ENCODE measurements at places on chromosomes 12 and 14.

- no peak for DNase-seq
Observed at GRCh38 chr14:29278301-29279263, 512.0 kb downstream of the FOXG1 start.

DNA sequence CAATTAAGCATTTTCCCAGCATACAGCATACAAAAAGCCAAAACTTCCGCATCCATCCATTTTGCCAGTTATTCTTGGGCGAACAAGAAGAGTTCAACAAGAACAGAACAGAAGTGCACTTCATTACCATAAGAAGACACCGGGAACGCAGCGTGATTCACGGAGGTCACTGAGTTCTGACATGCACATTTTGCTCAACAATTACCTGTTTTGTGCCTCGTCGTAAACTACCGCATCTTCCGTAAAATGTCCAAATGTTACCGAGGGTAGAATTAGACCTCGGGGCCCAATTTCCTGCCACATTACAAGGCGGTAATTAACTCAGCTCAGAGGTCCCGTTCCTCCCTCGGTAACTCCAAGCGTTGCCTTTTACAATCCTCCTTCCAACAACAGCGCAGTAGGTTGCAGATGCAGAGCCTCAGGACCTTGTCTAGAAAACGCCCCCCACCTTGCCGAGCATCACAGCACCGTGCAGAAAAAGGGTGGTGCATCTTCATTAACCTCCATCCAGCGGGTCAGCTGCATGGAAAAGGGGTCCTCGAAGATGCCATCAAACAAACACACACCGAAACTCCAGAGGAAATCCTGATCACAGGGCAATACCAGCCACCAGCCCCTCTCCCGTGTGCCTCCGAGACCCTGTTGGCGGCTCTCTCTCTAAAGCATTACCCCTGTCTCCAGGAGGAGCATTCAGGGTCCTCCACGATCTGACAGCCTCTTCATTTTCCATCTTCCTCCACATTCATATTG, 125.2 kb downstream of the BCL11B start:
- DNase-seq = no peak

DNA sequence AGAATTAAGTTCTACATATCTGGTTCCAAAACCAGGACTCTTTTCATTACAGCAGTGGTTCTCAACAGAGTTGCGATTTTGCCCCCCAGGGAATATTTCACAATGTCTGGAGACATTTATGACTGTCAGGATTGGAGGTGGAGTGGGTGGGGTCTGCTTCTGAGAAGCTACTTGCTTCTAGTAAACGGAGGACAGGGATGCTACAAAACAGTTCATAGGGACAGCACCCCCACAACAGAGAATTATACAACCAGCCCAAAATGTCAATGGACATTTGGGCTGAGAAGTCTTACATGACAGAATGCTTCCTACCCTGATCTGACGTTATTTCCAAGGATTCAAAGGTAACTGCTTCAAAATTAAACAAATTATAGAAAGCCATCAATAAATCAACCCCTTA, 739 bp upstream of the SPATA7 start:
- DNase-seq = no peak

DNA sequence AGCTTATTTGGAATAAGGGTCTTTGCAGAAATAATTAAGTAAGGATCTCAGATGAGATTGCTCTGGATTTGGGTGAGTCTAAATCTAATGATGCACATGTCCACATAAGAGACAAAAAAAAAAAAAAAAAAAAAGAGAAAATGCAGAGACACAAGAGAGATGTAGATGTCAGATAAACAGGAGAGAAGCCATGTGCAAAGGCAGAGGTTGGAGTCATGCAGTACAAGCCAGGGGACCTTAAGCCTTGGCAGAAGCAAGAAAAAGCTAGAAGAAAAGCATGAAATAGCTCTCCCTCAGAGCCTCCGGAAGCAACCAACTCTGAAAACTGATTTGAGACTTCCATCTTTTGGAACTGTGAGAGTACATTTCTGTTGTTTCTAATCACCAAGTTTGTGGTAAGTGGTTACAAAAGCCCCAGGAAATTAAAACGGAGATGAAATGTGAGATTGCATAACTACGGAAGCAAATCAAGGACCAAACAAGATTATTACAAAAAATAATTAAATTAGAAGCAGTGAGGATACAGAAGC, 1304.0 kb upstream of the SEL1L start:
- no peak for DNase-seq
